ENCODE measurements at places on chromosomes 7 and 10.
A peak's percentile ranks its signal among the peaks of the same experiment; 100 is the strongest.

DNA sequence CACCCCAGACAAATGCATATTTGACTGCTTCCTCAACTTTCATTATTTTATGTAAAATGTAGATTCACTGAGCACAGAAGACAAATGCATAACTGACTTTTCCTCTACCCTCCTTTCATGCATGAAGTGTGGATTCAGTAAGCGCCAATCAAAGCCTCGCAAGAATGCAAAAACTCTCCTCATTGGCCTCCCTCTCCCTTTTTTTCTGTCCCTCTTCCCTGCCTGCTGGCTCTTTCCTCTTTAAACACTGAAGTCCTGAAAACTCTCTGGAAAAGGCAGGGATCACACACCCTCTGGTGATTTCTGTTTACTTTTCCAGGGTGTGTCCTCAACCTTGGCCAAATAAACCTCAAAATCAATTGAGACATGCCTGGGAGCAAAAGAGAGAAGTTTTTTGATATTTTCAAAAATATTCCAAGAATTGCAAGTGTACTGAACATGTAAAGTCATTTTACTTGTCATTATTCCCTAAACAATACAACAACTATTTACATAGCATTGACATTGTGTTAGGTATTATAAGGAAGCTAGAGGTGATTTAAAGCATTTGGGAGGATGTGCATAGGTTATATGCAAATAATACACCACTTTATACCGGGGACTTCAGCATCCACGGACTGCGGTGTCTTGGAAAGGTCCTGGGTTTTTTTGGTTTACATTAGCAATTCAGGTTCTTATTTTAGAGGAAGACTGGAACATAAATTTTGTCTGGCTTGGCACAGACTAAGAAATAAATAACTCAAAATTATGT is 71.4 kb downstream of the SEC61G start:
- DNase-seq: no peak

- no peak for DNase-seq
Measured at GRCh38 chr7:2037808-2038522, 194.8 kb downstream of the MAD1L1 start.

DNA sequence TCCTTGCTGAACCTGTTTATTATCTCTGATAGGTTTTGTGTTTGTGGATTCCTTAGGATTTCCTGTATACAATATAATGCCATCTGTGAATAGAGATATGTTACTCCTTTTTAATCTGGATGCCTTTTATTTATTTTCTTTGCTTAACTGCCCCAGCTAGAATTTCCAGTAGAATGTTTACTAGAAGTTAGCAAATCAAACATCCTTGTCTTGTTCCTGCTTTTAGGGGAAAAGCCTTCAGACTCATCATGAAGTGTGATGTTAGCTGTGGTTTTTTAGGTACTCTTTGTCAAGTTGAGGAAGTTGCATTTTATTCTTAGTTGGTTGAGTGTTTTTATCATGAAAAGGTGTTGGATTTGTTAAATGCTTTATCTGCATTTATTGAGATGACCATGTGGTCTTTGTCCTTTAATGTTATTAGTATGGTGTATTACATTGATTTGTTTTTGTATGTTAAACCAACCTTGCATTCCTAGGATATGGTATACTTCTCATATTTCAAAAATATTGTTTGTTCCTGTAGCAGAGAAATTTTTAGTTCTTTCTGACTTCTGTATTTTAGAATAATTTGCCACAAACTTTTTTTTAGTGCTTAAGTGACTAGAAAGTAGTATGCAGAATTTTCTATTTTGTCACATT is 24.3 kb downstream of the PPP2R2D start:
- DNase-seq: no peak

DNA sequence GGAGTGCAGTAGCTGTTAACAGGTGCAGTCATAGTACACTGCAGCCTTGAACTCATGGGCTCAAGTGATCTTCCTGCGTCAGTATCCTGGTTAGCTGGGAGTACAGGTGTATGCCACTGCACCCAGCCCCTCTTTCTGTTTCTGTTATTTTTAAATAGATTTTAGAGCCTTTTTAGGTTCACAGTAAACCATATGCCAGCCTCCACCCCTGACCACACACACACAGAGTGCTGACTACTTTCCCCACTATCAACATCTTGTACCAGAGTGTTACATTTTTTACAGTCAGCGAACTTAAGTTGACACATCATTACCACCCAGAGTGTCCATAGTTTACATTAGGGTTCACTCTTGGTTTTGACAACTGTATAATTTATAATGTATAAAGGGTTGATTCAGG is 32.1 kb downstream of the MARCHF5 start:
- no peak for DNase-seq

- no peak for DNase-seq
Measured at GRCh38 chr7:81685270-81685868, 84.5 kb downstream of the HGF start.

DNA sequence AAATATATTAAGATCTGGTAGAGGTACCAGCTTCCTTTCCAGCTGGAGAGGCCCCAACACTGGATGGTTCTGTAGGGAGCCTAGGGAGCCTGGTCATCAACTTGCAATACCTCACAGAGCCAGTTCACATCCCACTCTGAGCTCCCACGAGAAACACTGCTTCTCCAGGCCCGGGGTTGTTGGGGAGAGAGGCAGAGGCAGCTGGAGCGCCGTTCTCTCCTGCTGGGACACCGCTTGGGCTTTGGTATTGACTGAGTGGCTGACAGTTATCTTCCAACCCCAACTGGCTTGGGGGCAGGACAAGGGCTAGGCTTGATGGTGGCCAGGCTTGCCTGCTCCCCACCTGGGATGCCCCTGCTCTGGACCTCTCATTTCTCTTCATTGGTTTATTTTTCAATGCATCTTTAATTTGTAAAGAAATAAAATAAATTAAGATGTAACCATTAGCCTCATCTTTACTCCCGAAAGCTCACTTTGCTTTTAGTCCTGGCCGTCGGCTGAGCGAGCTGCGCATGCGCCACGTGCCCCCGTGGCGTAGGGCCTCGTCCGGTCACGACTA is 10.0 kb upstream of the CHCHD1 start:
- peak; percentile 59 for DNase-seq

DNA sequence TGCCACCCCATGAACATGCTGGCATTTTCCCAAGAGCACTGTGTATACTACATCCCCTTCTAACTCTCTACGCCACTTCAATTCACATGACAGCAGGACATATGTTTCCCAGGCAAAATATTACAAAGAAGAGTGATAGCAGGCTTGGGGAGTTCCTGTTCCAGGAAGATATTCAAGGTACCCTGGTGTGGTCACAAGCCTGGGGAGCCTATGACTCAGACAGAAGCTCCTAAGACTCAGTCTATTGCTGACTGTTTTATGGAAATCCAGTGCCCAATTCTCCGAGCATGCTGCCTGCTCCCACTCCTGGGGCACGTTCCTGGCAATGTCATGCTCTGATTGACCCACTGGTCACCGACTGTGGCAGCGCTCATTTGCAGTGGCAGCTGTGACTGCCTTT is 23.5 kb upstream of the ABLIM1 start:
- DNase-seq: no peak

DNA sequence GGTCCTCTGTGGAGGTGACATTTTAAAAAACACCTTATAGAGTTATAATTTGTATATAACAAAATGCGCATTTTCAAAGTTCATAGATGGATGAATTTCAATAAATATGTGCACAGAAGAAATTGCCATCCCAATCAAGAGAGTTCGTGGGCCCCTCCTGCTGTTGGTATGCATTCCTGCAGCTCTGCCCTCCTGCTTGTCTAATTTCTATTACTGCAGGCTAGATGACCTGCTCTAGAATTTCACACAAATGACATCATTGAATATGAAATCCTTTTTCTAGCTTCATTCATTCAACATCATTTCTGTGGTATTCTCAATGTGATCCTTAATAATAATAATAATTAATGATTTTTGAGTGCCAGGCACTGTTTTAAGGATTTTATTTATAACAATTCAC is 348.2 kb downstream of the SDK1 start:
- no peak for DNase-seq

GRCh38 chr10:119412244-119413092 is 130.1 kb downstream of the RGS10 start:
- DNase-seq: no peak

DNA sequence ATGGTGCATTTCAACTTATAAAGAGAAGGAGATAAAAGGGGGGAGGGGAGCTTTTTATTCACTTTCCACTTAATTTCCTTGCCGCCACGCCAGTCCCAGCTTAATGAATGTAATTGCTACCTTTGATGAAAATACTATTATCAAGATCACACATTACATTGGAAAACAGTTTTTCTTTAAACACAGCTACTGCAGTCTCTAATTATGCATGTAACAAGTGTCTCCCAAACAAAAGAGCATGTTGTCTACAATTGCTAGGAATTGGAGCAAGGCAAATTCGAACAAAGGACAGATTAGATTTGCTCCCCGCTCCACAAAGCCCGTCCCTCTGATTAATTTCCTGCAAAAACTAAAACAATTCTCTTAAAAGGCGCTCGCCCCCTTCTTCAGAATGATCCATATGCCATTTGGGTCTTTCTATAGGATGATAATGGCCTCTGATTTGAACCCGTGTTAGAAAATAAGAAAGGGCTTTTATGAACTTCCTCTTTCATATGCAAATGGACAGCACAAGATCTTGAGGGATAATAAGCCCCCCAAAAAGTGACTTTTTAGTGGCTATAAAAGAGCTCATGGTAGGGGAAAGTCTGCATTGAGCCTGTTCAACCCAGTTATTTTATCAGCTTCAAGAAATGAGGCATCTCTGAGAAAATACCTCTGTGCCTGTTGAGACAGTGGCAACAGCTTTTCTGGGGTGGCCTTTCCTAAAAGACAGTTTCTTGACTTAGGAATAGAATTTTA is 60.6 kb downstream of the ACADSB start:
- DNase-seq: no peak

DNA sequence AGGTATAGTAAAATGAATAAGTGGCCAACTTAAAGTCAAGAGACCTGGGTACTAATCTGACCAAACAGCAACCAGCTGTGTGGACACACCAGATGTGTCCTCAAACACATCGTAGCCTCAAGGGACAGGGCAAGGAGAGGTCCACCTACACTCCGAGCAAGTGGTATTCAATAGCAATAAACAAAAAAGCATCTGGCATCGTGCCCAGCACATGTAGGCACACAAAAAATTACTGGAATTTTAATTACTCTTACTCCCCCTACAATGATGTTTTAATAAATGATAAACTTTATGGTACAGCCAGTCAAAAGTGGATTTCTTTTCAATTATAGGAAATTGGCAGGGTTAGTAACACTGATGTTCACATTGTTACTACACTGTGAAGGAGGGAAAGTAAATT is 3.5 kb upstream of the RGS10 start:
- DNase-seq: no peak

GRCh38 chr7:90681336-90682022 is 85.4 kb downstream of the CDK14 start:
- DNase-seq: no peak

DNA sequence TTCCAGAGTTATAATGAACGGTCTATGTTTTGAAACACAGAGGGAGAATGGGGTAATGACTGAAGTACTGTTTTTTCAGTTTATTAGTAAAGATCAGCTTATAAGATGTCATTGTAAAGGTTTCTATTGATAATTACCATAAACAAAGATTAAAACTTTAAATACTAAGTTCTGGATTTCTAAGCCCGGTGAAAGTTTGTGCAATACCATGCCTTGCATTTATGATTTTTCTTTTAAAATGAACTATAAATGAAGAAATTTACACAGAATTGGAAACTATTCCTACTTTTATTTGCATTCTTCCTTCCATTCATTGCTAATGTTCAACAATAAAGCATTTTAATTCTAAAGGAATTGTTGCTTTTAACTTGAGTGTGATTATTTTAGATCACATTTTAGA is 4.9 kb downstream of the MEOX2 start:
- DNase-seq: no peak

DNA sequence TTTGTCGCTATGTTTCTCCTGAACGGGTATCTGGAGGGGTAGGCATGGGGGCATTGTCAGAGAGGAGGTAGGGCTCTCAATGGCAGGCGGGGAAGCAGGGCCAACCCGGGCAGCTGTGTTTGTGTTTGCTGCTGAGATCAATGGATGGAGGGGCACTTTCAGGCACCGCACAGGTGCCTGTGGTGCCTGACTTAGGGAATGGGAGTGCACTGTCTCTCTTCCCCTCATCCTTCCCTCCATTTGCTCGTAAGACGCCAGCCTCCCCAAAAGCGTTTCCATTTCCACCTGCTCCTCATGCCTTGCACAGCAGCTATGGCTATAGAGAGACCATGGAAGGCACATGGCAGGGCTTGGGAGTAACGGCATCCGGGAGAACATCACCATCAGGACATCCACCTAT is 615.9 kb upstream of the FOXK1 start:
- no peak for DNase-seq

GRCh38 chr10:113704637-113705343 is 25.1 kb downstream of the CASP7 start:
- no peak for DNase-seq
